T-helper 2 cell (primary cell): ENCODE measurements at places on chromosomes 4 and X.

DNA sequence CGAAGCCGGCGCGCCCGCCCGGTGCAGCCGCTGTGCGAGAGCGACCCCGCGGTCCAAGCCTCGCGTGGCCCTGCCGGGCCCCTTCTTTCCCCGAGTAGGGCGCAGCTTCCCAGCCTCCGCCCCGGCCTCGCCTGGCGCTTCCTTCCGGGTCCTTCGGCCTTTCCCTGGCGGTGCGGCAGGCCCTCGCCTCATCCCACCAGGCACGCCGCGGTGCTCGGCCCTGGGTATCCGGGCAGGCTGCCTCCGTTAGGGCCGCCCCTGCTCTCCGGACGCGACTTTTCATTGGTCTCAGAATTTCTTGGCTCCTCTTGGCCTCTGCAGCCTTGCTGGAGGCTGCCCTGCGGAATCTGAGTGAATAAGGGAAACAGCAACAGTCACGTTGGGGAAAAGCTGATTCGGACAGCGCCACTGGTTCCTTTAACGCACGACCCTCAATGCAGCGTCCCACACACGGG lies 429 bp downstream of the UVSSA start:
- no peak for DNase-seq

DNA sequence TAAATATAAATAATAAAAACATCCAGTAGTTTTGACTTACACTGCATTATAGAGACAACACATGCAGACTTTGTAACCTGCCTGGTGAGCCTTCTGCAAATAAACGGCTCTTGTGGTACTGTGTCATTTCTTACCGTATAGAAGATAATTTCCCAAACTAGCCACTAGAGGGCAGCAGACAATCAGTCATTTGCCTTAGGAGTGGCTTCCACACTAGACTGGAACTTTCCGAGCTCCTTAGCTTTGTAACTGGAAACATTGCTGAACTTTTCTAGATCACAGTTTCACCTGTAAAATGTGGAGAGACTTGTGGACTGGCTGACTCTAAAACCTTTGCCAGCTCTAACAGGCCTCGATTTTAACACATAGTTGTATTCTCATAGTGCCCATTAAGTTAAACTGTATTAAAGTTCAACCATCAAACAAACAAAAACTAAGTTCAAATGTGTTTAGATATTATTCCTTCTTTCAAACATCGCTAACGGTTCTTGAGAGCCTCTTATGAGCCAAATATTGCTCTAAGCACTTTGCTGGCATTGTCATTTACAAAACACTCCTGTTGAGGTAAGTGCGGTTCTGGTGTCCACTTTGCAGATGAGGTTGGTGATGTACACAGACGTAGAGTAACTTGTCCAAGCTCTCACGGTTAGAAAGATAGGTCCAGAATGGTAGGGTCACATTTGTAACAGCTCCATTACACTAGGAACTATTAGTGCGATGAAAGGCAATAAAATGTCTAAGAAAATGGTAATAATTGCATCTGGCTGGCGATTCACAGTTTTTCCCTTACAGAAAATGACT lies 345.5 kb downstream of the ANK2 start:
- DNase-seq = no peak

DNA sequence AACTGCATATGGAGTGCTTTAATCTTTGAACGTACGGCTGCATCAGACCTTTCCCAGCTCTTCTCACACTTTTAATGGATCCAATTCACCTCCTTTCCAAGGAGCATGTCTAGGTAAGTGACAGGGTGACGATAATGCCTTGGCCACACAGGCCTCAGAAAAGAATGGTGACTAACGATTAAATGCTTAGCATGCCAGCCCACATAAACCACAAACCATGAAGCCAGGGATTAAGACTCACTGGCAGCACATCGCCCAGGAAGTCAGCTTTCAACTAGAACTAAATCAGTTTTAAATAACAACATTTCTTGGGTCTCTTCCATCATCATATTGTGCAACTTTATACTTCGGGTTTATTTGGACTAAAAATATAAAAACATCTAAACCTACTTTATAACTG lies 28.7 kb downstream of the INPP4B start:
- no peak for DNase-seq

- no peak for DNase-seq
These were observed 6.7 kb upstream of the HSD17B10 start for GRCh38 chrX:53440621-53441517.

DNA sequence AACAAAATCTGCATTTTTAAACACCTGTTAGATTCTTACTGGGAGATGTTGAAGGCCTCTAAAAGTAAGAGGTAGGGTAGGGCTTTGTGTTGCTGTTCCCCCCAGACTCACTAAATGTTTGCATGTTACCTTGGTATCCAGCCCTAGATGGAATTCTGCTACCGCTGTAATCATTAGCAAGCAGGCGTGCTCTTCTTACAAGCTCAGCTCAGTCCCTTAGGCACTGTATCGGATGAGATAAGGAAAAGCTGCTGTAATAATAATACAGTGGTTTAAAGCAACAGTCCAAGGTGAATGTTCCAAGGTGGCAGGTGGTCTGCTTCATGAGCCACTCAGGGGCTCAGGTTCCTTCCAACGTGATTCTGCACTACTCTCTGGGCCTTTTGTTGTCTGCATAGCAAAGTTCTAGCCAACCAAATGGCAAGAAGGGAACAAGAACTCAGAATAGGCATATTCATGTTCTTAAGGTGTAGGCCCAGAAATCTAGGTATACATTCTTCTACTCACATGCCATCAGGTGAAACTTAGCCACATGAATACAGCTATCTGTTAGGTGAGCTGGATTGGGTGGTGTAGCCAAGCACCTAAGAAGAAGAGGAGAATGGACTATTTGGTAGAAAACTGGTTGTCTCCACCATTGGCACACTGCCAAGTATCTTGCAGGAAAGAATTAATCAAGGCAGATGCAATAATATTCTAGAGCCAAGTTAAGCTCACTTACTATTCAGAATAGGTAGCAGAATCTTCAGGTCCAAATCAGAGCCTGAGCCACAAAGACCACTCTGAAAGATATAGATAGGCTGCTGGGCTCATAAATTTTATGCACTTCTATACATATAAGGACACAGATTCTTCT lies 46.0 kb downstream of the COQ2 start:
- DNase-seq = no peak

DNA sequence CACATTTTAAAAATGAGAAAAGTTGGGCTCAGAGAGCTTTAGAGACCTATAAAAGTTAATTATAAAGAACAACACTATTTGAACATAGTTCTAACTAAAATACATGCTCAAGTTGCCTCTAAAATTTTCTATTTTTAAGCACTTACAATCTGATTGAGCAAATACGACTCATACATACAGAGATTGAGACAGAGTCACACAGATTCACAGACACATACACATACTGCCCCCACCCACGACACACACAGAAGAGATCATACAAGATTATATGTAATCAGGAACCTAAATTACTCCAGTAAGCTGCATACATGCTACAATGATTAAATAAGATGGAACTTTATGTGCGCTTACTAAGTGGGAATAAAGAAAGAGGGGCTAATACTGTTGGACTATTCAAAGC lies 2.7 kb upstream of the ASB5 start:
- no peak for DNase-seq

DNA sequence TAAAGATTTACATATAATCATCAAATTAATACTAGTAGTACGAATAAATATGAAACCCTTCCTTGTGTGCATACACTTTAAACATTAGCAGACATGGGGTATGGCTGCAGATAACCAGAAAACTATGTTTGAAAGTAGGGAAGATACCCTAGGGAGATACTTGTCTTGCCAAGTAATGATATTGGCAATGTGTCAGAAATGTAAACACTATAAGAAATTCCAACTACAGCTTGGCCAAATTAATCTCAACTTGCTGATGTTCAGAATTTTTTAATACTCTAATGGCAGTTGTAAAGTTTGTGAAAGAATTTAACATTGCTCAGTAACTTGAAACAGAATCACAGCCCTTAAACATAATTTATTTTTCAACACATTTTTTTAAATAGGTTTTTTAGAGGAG lies 27.4 kb upstream of the HPGD start:
- DNase-seq = no peak

DNA sequence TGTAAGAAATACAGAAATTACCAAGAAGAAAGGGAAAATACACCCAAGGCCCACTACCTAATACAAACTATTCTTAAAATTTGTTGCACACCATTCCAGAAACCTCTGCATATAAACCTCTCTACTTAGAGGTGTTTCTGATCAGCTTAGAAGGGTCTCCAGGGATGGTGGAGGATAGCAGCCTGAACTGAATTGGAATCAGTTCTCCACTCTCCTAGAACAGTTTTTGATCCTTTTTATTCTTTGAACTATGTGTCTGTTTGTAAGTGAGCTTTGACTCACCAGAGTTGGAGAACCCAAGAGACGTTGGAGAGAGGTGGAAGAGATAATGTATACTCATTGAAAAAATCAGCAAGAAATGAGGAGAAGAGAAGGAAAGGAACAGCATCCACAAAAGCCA lies 96.6 kb upstream of the OTUD4 start:
- no peak for DNase-seq

DNA sequence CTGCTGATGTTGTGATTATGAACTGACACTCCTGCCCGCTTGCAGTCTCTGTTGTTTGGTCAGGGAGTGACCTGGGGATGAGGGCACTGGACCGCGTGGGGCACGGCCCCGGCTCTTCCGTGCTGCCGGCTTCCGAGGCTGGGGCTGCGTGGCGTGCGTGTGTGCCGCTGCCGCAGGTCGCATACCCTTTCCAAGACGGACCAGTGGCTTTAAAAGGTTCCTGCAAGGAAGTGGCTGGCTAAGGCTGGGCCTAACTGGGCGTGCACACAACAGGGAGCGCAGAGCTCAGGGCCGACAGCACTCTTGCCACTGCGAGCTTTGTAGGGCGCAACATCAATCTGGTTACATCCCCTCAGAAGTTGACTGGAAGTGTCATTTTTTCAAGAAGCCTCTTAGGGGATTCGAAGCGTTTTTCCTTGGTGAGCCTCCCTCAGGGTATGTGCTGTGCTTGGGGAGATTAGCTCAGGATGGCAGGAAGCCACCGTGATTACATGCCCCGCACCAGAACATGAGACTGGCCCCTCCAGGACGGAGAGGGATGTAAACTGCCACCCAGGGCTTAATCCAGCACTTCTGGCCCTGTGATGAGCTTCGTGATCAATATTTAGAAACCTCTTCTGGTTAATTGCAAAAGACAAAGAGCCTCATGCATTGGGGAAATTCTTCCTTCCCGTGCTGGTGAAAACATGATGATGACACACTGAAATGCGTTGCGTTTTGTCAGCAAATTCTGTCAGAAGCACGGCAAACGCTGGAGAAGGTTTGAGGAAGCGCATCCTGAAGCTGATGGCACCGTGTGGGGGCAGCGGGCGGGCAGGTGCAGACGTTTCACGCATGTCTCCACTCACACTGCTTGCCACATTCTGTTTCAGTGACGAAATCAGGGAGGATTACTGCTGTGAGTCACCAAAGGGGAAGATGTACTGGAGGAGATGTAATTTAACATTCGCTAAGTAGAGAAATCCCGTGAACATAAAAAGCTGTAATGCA lies 11.1 kb downstream of the MAEA start:
- DNase-seq = no peak

GRCh38 chr4:60016971-60017370 lies 1183.2 kb upstream of the ADGRL3 start:
- no peak for DNase-seq

GRCh38 chr4:34196375-34196774 lies 2047.9 kb downstream of the ARAP2 start:
- DNase-seq = no peak

DNA sequence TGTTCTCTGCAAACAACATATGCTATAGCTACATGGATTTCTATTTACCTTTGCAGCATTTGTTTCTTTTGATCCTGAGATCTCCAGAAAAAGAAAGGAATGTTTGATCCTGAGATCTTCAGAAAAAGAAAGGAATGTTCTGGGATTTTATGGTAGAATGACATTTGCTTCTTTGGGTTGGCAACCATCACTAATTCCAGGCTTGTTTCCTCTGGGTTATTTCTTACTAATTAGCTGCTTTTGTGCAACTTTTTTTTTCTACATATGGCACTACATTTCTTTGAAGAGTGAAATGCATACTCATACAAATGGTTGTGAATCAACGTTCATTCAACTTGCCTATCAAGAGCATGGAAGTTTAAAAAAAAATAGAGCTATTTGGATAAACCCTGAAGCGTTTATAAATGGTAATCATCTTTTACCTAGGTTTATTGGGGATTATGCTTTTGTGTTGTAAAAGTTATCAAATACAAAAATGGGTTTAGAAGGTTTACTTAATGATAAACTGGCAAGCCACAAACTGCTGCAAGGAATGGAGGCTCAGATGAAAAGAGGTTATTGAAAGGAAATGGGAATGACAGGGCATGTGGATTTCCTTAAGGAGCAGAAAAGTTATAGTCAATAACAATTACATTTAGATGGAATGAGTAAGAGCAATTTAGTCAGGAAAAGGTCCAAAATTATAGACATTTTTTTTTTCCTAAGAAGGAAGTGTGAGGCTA lies 95.6 kb upstream of the PCDH18 start:
- no peak for DNase-seq
